ENCODE measurements at places on chromosomes 3 and 15.

- DNase-seq = no peak
These were observed 720.2 kb downstream of the ROBO1 start for GRCh38 chr3:79047581-79047980.

GRCh38 chr3:52794612-52795099 lies at the start of gene ITIH3:
Gene ITIH3, plus strand, starts transcription at chr3:52794796. Its CDS starts 8 bp downstream, at chr3:52794804.
- no peak for DNase-seq

- DNase-seq = no peak
These were observed 16.7 kb downstream of the TPRG1 start for GRCh38 chr3:189188466-189188865.

GRCh38 chr15:88810446-88810845 lies 7.2 kb downstream of the ACAN start:
- DNase-seq = no peak

DNA sequence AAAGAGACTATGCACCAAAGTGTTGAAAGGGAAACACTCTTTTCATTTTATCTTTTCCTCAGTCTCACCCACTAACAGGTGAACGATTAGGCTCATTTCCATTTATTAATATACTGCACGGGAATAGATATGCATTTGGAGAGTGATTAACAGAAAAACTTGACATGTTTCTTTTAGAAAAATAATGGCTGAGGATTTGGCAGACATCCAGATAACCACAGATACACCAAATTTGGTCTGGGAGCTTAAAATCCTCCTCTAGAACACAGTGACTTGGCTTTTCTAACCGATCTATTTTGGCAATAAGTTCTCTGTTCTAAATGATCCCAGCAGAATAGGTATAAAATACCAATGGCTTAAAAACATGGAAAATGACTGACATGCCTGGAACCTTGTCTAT lies 459.3 kb upstream of the SGO1 start:
- DNase-seq = no peak
